ENCODE measurements at places on chromosomes 7 and 10.
A peak's percentile ranks its signal among the peaks of the same experiment; 100 is the strongest.

DNA sequence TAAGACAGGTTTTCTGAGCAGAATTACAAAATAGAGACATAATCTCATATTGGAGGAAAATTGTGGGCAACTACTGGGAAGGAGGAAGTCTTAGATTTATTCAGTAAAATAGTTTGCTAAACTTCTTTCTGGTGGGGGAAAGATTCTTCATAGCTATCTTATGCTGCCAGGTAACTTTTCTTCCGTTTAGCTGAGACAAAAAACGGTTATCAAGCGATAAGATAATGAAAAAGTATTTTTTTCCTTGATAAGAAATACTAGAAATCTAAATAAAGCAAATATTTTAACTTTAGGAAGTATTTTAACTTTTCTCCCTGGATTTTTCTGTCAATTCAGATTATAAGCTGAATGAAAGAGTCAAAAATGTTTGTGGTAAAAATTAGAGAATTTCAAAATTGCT, 52.3 kb downstream of the JMJD1C start:
- DNase-seq: no peak

DNA sequence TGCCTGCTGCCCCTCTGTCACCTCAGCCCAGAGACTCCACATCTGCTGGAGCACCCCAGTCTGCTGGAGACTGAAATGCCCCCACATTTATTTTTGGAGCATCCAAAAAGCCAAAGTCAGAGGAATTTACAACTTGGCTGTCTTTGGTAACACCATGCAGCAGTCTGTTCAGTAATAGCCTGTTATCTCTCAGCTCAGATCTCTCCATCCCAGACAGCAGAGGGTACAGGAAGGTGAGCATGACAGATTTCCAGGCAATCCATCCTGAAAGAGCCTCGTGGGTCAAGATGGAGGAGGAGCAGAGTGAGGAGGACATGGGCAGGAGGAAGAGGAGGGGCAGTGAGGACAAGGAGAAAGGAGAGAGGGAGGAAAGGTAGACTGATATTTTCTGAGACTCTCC, 55.9 kb downstream of the GRID1 start:
- DNase-seq: no peak

DNA sequence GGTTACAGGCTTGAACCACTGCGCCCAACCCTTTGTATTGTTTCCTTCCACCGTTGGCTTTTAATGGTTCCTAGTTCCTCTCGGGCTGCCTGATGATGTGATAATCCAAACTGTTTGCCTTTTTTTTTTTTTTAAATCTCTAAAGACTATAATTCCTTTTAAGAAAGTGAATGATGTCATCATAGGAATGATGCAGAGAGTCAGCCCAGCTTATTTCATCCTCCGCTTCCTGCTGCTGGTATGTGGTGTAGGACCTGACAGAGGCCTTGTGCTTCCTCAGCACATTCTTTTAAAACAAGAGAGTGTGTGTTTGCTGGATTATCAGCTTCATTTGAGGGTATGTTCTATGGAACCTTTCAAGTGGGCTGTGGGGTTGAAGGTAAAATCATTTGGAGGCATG, 241.4 kb downstream of the LRMDA start:
- DNase-seq: no peak

- DNase-seq: peak; percentile 89
Measured at GRCh38 chr7:41705109-41705901, 2.4 kb upstream of the INHBA start.

GRCh38 chr10:132702601-132703418, 83.1 kb downstream of the NKX6-2 start:
- no peak for DNase-seq

DNA sequence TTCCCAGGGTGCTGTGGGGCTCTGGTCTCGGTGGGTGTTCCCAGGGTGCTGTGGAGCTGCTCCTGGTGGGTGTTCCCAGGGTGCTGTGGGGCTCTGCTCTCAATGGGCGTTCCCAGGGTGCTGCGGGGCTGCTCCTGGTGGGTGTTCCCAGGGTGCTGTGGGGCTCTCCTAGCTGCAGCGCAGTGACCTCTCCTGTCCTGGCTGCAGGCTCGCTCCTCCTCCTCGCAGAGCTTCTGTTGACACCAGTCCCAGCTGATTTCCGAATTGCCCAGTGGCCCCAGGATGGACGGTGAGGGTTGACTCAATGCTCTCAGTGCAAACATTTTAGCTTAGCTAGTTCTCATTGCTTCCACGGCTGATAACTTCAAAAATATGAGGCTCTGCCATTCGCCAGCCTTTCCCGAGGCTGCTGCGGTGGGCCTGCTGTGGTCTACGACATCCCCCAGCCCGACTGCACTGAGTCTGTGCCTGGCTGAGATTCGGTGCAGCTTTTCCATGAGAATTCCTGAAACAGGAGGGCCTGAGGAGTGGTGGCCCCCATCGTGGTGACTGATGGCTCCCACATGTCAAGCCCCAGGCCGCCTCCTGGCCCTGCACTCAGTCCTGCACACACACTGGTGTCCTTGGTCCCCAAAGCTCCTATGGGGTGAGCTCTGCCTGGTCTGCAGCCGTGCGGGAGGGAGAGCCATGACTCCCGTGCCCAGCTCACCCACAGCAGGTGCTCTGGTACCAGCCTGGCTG, 58.3 kb upstream of the NKX6-2 start:
- DNase-seq: no peak

GRCh38 chr10:55500931-55501559, 700.0 kb upstream of the PCDH15 start:
- peak; percentile 53 for DNase-seq

GRCh38 chr7:576524-577277, 57.1 kb upstream of the PDGFA start:
- DNase-seq: no peak

DNA sequence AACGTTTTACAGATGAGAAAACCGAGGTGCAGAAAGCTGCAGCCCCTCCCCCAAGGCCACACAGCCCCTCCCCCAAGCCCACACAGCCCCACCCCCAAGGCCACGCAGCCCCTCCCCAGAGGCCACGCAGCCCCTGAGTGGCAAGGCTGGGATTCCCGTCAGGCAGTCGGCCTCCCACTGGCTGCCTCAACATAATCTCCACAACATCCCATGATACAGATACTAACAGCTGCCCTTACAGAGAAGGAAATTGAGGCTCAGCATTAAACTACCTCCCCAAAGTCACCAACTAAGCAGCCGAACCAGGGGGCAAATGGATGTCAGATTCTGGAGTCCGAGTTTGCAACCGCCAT, 15.9 kb downstream of the SH3PXD2A start:
- no peak for DNase-seq

GRCh38 chr7:154953006-154953684, 49.8 kb downstream of the PAXIP1 start:
- peak; percentile 76 for DNase-seq

DNA sequence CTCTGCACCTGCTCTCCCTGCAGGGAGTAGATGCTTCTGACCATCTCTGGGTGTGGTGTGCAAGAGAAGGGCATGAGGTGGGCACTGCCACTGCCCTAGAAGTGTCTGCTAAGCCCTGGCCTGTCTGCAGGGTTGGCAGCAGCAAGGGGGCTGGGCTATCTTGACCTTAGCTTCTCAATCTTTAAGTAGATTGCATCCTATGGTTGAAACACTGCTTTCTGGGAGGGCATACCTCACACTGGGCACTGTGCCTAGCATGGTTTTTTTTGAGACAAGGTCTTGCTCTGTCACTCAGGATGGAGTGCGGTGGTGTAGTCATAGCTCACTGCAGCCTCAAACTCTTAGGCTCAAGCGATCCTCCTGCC, 54.9 kb downstream of the CLIP2 start:
- no peak for DNase-seq

DNA sequence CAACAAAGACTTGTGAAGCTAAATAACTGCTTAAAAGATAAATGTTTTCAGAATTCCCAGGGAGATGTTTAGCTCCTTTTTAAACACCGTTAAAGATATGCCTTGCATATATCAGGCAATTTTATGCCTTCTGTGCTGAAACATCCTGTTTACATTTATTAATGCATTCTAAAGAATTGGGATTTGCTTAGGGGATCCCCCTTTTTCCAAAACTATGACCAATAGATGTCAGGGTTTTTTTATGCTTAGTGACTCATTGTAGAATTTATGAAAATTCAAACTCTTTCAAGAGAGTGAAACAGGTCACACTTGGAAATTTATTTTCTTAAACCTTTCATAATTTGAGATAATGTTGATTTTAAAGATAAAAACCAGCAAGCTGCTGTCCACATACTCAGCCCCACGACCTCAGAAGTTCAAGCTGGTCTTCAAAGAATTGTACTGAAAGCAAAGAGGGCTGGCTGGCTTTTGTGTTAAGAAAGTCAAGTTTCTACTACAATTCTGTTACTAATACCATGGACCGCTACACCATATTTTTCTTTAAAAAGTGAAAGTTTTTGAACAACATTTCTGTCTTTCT, 411.8 kb downstream of the ETV1 start:
- DNase-seq: no peak

DNA sequence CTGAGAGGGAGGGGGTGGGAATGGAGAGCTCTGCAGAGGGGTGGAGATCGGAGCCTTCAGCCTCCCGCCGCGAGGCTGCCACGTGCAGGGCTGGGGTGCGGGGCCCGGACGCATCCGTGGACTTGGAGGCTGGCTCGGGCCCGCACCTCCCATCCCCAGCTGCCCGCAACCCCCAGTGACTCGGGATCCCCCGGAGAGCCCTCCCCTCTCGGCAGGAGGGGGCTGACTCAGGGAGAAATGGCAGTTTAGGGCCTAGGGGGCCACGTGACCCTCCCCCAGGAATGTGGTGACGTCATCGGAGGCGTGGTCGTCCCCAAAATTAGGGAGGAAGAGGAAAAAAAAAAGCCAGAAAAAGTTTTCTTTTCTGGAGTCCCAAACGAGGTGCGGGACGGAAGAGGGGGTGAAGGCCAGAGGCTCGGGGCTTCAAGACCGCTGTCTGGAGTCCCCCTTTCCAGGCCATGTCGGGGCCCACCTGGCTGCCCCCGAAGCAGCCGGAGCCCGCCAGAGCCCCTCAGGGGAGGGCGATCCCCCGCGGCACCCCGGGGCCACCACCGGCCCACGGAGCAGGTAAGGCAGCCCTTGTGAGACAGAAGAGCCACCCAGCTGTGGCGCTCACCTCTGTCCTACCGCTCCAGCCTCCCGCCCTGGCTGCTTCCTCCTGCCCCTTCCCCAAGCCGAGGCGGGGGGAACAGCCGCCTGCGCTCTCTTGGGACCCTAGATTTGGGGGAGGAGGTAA, at the start of gene TRIP6:
Gene TRIP6, plus strand, starts transcription at position 348 of the 736 bp plus-strand sequence. Its CDS starts 111 bp downstream, at position 459.
- DNase-seq: peak; percentile 88

GRCh38 chr10:50550291-50550839, 73.4 kb downstream of the SGMS1 start:
- DNase-seq: peak; percentile 96

DNA sequence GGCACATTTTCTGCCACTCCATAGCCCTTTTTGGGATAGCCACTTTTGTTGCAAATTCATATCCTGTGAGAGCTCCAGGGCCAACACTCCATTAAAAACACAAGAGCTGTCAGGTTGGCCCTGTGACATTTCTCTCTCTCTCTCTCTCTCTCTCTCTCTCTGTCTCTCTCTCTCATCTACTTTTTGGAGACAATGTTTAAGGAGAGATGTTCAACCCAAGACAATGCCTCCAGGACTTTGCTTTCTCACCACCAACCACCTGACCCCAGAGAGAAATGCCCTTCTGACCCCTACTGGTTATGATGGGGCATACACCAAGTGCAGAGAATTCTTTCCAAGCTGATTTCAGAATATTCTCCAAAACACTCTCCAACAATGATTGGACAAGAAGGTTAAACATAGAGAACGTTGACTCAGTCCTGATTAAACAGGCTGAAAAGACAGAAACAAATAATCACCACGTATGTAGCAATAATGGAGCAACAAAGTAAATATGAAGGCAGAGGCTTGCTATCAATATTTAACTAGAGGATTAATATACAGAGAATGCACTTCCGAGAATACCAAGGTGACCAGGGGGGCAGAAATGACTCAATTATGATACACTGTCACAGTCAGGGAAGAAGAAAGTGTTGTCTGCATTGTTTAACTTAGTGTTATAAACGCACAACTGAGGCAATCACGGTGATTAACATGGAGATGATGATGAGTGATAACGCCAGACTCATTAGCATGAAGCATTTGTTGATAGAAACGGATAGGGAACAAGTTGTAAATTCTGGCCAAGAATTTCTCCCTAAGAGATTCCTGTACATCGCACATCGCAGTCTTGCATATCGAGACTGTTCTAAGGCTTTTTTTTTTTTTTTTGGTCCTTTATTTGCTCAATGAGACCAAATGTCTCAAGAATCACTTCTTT, 178.5 kb downstream of the NRP1 start:
- peak; percentile 67 for DNase-seq

DNA sequence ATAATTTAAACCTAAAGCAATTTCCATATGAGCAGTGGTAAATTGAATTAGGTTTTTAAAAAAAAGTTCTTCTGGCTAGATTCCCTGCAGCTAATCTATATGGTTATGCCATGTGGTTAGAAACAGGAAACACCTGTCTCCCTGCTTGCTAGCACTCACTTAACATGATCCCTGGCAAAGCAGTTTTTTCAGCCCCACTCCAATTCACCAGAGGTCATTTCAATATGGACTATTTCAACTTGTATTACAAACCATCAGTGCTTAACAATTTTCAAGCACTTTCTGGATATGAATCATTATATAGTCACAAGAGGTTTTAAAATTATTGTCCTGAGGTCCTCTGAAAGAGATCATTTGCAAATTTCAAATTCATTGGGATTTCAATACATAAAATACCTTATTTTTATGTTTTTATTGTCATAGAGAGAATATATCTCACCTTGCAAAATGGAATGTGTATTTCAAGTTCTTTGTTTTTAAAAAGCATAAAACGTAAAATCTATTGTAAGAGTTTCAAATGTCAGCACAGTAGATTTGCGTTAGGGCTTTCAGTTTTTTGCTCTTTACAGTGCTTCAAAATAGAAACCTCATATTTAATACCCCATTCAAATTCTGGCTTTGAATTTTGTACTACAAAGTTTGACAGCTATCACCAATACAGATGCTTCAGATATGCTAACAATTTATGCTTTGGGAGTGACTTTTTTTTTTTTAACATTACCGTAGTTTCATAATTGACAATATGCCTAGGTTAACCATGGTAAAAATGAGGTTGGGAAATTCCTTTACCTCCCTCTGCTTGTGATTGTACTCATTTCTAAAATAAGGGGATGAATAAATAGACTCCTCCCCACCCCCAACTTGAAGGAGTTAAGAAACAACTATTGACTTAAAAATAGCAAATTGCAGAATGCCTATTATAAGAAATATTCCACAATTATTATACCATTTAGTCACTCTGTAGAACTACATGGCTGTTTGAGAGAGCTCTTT, 117.5 kb upstream of the HGF start:
- DNase-seq: peak; percentile 88

GRCh38 chr7:120615703-120616102, 242.2 kb downstream of the TSPAN12 start:
- no peak for DNase-seq

DNA sequence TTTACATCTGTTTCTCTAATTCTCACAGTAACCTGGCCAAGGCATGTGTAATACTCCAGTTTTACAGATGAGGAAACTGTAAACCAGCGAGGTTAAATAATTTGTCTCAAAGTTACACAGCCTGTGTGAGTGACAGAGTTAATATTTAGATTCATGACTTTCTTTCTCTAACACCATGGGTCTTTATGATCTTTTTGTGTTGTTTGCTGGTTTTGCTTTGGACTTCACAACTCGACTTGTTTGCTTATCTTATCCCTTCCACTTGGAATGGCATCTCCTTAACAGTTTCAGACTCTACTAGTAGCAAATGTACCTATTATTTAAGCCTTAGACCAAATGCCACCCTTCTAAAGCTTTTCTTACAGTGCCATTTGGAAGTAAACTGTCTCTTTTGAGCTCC, 34.4 kb downstream of the MXI1 start:
- DNase-seq: no peak

Measured in hematopoietic multipotent progenitor cell treated with erythropoietin and hydrocortisone succinate and interleukin-3 and kit ligand, for 4 days (in vitro differentiated cells).